ENCODE measurements at places on chromosomes 5 and 9.

- no peak for DNase-seq
Measured at GRCh38 chr5:26143259-26143658, 895.1 kb downstream of the CDH9 start.

DNA sequence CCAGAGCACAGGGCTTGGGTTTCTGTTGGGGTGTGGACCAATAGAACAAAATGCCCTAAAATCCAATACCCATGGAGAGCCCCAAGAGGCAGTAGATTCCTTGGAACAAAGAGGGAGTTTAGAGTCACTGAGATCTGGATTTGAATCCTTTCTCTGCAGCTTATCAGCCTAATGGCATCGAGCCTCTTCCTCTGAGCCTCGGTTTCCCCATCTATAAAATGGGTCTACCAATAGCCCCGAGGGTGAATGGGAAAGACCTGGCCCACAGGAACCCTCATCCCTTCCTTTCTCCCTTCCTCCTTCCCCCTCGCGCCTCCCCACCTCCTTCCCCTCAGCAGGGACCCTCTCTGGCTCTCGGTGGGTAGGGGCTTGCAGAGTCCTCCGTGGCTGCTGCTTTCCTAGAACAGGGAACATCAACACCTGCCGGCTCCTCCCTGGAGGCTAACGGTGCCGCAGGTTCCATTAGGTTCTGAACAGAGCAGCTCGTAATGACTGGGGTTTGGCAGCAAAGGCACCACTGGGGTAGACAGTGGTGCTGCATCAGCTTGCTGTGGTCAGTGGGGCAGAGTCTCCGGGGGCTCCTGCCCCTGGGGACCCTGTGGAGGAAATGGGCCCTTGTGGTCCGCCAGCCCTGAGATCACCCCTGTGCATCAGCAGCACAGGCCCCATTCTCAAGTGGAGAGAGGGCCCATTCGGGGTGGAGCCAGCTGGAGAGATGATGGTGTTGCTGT is 40.3 kb downstream of the NEK6 start:
- DNase-seq, result no peak

GRCh38 chr5:145295236-145295835 is 539.8 kb downstream of the PRELID2 start:
- DNase-seq, result no peak

GRCh38 chr9:19498015-19498414 is 89.2 kb downstream of the ACER2 start:
- DNase-seq, result no peak

DNA sequence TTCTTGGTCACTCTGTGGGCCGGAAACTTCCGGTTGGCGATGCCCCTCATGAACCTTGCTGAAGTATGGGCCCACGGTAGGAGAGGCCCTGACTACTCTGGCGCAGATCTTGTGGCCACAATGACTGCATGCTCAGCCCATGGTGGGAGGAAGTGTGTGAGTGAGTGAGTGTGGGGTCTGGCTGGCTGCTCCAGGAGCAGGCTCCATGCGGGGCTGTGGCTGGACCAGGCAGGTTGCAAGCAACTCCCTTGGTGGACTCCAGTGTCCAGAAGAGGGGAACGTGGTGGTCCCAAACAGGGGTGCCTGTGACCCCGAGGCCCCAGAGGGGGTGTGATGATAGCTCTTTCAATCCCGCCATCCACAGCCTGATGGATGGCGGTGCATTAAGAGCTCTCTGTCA is 35.5 kb upstream of the PANK3 start:
- no peak for DNase-seq

GRCh38 chr9:126320158-126320922 is 6.3 kb upstream of the MVB12B start:
- no peak for DNase-seq

GRCh38 chr5:142655339-142656267 is 30.3 kb downstream of the FGF1 start:
- DNase-seq, result peak; percentile 75

GRCh38 chr9:18771011-18771410 is 262.0 kb downstream of the SAXO1 start:
- DNase-seq, result no peak

DNA sequence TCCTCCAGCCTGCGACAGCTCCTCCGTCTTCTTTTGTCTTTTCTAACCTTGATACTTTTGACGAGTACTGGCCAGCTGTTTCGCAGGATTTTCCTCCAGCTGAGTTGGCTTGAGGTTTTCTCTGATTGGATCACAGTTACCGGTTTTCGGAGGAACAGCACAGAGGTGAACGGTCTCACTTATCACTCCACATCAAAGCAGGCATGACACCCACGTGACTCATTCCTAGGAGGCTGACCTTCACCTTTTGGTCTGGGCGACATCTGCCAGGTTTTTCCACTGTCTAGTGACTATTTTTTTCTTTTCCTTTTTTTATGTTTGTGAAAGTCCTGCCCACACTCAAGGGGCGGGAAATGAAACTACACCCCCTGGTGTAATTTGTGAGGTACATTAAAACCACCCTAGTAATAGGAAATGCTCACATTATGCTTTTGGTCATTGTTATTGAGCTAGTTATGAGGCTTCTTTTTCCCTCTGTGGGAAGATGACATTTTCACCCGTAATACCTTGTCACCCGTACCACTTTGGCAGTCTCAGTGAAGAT is 319.2 kb downstream of the GADD45G start:
- DNase-seq, result no peak

GRCh38 chr5:2021484-2022176 is 138.9 kb upstream of the IRX4 start:
- no peak for DNase-seq

DNA sequence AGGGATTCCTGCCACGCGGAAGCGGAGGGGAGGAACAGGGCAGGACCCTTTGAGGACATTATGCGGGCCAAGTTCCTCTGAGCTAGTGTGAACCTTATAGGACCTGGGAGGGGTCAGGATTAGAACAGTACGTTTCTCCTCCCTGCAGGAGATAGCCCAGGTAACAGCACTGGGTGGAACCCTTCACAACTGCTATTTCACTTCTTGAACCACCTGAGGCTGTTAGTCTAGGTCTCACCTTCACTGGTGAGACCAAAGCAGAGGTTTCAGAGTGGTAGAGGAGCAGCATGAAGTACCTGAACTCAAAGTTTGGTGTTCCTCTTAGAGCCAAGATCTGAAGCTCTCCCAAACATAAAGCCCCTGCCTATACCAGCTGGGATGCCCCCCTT is 832 bp downstream of the EIF4EBP3 start:
- DNase-seq, result no peak

DNA sequence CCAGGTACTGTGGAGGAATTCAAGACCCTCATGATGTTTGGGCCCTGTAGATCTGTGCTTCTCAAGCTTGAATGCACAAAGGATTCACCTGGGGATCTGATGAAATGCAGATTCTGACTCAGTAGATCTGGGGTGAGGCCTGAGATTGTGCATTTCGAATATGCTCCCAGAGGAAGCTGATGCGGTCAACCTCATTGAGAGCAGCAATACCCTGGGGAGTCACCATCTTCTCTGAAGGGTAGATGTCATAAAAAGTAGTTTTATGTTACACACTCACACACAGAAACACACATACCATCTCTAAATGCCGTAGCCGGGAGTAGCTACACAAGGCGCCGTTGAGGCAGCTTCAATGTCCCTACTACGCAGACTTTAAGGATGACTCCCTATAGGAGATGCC is 55.8 kb upstream of the CPEB4 start:
- DNase-seq, result no peak

DNA sequence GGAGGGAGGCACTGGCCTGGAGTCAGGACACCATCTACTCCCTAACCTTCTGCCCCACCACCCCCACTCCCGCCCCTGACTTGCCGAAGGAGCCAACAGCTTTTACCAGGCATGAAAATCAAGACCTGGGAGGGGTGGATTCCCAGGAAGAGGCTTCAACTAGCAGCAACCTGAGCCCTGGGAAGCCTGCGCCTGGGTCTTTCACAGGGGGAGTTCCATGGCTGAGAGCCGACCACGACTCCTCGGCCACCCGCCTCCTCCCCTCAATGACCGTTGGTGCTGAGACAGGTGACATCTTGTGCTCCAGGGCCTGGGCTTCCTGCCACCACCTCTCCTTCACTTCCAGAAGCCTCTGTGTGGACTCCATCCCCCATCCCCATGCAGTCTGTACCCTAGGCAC is 37.1 kb downstream of the BARX1 start:
- DNase-seq, result no peak

- DNase-seq, result no peak
Measured at GRCh38 chr5:161278739-161279660, 267.5 kb downstream of the GABRB2 start.

GRCh38 chr5:108884736-108885135 is 137.0 kb downstream of the FER start:
- DNase-seq, result no peak

GRCh38 chr9:128505414-128505765 is 871 bp downstream of the GLE1 start:
- DNase-seq, result no peak

DNA sequence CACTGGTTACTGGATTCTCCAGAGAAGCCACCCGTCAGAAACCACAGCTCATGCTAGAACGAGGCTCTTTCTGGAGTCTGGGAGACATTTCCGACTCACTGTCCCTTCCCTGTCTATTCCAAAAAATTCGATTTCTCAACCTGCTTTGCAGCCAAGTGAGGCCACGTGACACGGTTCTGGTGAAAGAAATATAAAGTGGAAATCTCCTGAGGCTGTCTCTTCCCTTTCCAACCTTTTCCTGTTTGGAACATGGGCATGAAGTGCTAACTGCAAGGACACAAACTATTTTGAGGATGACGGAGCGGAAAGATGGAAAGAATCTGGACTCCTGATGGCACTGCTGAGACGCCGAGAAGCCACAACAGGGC is 6.1 kb upstream of the PTGS1 start:
- DNase-seq, result no peak
